ENCODE measurements at places on chromosomes 3 and 15.
A peak's percentile ranks its signal among the peaks of the same experiment; 100 is the strongest.

DNA sequence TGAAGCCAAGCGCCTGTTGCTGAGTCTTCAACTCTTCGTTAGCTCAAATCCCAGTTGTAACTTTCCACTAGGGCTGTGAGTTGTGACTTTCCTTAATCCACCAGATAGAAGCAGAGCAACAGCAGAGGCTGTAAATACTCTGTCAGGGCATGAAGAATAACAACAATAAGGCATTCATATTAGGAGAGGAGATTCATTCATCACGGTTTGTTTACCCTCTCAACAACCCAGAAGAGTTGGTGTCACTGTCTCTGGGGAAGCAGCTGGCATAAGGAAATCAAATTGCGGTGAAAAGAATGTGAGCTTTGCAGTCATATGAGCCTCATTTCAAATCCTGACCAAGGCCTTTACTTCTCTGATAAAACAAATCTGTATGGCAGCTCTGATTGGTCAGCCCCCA lies 184.8 kb downstream of the SHQ1 start:
- DNase-seq = no peak

DNA sequence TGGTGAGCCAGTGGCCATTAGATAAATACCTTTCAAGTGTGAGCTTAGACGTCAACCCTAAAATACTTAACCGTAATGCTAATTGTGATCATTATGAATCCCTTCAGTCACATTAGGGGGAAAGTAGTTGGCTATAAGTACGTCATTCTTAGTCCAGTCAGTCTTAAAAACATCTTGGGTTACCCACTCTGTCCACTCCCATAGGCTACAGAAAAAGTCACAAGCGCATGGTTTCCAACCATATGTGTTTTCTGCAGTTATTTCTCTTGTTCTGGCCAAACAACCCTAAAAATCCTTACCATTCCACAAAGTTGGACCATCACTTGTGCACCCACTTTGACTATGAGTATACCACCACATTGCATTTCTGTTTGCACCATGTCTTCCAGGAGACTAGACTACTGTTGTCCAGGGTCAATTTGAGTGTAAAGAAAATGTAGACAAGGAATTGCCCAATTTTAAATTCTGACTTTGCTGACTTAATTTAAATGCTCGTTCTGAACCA lies 3.3 kb downstream of the RPL15 start:
- DNase-seq = no peak

GRCh38 chr3:27723001-27723445 lies 900 bp upstream of the EOMES start:
- DNase-seq = no peak

GRCh38 chr3:58651276-58651675 lies 15.3 kb downstream of the FAM3D start:
- DNase-seq = no peak

DNA sequence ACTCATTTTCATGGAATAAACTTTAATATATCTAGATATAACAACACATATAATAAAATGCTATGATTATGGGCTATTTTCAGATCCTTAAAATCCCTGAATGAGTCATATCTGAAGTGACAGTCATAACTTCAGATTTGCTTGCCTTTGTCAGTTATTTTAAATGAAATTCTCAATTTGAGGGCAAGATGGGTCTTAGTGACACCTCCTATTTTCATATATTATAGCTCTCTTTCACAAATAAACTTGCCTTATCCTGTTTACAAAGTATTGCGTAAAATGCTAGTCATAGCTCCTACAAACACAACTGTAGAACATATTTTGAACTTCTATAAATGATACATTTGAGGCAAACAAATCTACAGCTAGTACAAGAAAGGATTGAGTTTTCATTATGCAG lies 6.2 kb upstream of the THRB start:
- no peak for DNase-seq

GRCh38 chr3:182524711-182525401 lies 268.4 kb upstream of the ATP11B start:
- no peak for DNase-seq

DNA sequence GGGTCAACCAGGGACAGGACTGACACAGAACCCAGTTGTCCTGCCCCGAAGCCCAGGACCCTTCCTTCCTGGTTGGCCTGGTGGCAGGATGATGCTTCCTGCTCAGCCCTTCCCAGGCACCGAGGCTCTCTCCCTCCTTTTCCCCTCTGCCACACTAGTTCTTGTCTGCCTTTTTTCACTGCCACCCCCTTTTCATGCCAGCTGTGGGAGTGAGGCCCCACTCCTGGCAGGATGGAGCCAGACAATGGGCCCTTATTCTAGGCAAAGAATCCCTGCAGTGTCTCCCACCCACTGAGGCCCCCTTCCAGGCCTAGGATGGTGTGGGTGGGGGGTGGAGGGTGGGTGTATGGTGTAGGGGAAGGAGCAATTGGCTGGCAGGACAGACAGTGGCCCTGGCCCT lies 1.1 kb upstream of the SCAMP5 start:
- no peak for DNase-seq

DNA sequence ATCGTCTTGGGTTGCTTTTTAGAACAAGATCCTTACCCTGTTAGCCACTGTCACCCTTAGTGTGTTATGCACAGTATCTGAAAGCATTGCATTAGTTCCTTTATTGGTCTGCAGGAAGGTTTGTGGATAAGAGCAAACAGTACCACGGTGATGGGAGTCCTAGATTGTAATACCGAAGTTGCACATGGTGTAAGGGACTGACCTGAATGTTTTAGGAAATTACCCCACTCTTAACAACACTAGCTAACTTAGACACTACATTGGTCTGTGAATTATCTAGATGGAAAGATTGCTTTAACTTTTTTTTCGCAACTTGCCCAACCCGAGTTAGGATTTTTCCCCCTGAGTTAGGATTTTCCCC lies 1.3 kb downstream of the STT3B start:
- DNase-seq = peak; percentile 18

DNA sequence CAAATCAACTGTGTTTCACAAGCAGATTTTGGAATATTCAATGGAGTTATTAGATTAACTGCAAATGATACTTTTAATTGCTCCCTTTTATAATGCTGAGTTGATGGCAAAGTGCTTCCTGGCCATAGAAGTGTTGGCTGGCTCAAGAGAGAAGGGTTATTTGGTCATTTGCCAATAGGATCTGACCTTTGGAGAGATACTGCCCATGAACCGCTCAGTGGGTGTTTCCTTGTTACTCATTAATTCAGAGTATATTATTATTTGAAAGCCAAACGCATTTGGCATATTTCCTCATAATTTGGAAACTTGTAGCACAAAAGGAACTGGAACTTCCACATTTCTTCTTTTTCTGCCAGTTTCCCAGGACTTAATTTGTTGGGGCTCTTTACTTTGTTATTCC lies 234.7 kb downstream of the CDIN1 start:
- no peak for DNase-seq

GRCh38 chr3:42539871-42540714 lies 37.6 kb downstream of the VIPR1 start:
- peak; percentile 81 for DNase-seq

Measured in GM10248 (cell line).